ENCODE measurements at places on chromosomes 1 and 21. TPM values are rescaled to one million over a fixed set of nuclear protein-coding genes. Genes with fewer than 3 reads are reported as not detected.

The EVA1C gene
- total RNA-seq, result 2.7 TPM

The SPATA46 gene
- total RNA-seq, result not detected

The TTC22 gene
- total RNA-seq, result not detected

The KIAA1614 gene
- total RNA-seq, result 9.2 TPM

The TAL1 gene
- not detected for total RNA-seq

The TMEM52 gene
- 1.3 TPM for total RNA-seq

The GBP6 gene
- not detected for total RNA-seq

The FLG2 gene
- total RNA-seq, result not detected

The SLC44A5 gene
- not detected for total RNA-seq

The SPRR2A gene
- total RNA-seq, result not detected

The ABCA4 gene
- not detected for total RNA-seq

The SLC22A15 gene
- total RNA-seq, result 0.30 TPM

The DNAJC28 gene
- total RNA-seq, result 1.5 TPM

The SPRR2F gene
- not detected for total RNA-seq

The RGS13 gene
- not detected for total RNA-seq

The CFH gene
- 30.6 TPM for total RNA-seq

The VHLL gene
- not detected for total RNA-seq

The ZBTB8B gene
- not detected for total RNA-seq

The MACF1 gene
- total RNA-seq, result 78.0 TPM

The DNAH14 gene
- 7.6 TPM for total RNA-seq

The CD244 gene
- total RNA-seq, result not detected

The PDZK1 gene
- total RNA-seq, result under 0.01 TPM

The KCNQ4 gene
- total RNA-seq, result under 0.01 TPM

The OR2T35 gene
- total RNA-seq, result not detected

The OR6N1 gene
- not detected for total RNA-seq

Measured in bronchus fibroblast of lung (primary cell).